Heart right ventricle (tissue), 16 donors: ENCODE measurements at places on chromosomes 2 and 18. TPM values are rescaled to one million over a fixed set of nuclear protein-coding genes. Genes with fewer than 3 reads are reported as not detected.

DNA sequence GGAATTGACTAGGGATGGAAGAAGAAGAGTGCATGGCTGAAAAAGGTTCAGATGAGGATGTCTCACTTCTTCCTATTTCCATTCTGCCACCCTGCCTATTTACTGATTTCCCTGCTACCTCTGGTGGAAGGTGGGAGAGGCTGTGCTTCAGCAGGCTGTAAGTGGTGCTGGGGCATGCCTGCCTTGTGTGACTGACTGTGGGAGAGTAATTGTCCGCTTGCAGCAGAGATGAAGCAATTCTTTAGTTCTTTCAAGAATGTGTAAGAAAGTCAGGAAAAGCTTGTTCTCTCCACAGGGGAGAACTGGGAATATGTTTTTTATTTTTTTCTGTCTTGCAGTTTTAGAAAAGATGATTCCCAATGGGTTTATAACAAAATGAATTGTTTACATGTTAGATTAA lies 72.5 kb upstream of the NYAP2 start:
- no peak for DNase-seq

The NT5C1B gene
- total RNA-seq, result not detected

The GNAL gene
- total RNA-seq, result 1.4 TPM

The SERPINB13 gene
- total RNA-seq, result not detected

The CD207 gene
- total RNA-seq, result not detected

The FBXO11 gene
- 33.3 TPM for total RNA-seq

The DPP4 gene
- 2.5 TPM for total RNA-seq

DNA sequence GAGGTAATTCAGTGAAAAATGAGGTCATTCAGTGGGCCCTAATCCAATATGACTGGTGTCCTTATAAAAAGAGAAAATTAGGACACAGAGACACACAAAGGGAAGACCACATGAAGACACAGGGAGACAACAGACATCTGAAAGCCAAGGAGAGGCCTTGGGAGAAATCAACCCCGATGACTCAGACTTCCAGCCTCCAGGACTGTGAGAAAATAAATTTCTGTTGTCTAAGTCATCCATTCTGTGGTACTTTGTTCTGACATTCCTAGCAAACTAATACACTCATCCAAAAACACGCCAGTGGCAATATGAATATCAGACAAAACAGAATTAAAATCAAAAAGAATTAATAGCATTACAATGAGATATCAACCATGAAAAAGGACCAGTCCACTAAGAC lies 303.7 kb downstream of the SS18 start:
- no peak for DNase-seq

The TCF23 gene
- 0.07 TPM for total RNA-seq

The NR4A2 gene
- total RNA-seq, result 7.0 TPM

DNA sequence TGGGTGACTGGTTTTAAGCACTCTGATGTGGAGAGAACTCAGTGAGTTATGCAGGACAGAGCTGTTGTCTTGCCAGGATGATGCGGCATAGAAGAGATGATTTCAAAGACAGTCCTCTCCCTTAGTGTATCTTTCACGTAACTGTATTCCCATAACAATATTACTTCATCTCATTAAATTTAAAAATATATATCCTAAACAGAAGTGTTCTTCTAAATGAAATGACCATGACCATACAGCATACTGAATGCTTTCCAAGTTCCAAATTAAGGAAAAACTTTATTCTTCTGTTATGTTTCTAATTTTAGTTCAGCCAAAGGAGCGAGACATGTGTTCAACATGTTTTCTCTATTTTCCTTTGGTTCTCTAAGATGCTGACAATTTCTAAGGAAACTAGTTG lies 600.1 kb upstream of the FSHR start:
- no peak for DNase-seq

DNA sequence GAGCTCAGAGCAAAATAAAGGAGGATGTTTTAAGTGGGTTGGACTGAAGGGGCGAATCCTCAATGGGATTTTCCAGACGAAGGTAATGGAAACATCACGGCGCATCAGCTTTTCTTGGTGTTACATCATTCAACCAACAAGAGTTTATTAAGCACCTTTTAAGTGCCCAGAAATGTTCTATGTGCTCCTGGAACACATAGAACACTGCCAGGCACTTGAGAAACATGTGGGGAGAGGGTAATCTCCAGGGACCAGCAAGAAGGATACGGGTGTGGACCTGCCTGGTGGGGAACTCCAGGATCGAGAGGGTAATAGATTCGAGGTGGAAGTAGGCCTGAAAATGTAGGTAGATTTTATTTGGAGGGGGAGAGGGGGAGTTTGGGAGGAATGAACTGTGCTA lies 168.6 kb downstream of the PRKCE start:
- no peak for DNase-seq

DNA sequence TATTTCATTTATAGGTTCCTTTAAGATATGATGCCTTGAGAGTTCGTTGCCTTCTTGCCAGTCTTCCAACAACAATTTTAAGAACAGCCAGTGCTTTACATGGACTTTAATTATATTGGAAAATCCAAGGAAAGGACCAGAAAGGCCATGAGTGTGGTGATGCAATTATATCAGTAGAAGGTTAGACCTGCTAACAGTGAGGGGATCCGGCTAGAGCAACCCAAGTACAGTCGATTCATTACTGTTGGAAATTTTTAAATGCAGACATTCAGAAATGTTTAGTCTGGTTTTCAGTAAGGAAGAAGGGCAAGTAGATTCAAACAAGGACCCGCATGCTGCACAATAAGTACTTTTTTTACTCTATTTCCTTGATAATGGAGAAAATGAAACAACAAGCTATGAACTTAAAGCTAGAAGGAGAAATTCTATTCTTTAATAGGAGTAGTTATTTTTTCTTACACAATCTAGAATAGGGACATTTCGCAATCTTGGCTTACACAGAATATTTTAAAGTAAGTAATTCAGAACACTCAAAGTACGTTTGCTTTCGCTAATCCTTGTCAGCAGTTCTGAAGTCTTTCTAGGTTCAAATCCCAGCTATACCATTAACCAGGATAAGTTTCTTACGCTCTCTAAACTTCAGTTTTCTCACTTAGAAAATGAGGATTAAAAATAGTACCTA lies 405.5 kb downstream of the MEIS1 start:
- DNase-seq, result no peak

DNA sequence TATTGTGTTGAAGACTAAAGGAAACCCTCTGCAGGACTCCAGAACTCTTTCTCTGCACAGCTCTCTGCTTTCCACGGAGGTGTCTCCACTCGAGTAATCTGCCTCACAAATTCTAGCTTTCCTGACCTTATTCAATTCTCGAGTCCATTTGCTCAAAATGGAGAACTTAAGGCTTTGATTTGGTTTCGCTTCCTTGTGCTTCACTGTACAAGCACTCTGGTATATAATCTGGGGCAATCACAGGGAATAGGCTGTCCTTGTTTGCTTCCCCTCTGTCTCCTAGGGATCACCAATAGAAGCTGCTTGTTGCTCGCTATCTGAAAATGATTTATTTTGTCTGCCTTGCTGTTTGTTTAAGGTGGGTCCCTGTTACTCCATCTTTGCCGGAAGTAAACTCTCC lies 129.1 kb upstream of the DOCK10 start:
- DNase-seq, result no peak

The COL5A2 gene
- total RNA-seq, result 4.8 TPM

The CHRNA1 gene
- 1.2 TPM for total RNA-seq

The REEP1 gene
- total RNA-seq, result 19.6 TPM

The ANO7 gene
- total RNA-seq, result 2.6 TPM

The SCN9A gene
- total RNA-seq, result 1.8 TPM

GRCh38 chr2:64420677-64421076 lies 33.3 kb upstream of the LGALSL start:
- no peak for DNase-seq

The CTAGE1 gene
- not detected for total RNA-seq

DNA sequence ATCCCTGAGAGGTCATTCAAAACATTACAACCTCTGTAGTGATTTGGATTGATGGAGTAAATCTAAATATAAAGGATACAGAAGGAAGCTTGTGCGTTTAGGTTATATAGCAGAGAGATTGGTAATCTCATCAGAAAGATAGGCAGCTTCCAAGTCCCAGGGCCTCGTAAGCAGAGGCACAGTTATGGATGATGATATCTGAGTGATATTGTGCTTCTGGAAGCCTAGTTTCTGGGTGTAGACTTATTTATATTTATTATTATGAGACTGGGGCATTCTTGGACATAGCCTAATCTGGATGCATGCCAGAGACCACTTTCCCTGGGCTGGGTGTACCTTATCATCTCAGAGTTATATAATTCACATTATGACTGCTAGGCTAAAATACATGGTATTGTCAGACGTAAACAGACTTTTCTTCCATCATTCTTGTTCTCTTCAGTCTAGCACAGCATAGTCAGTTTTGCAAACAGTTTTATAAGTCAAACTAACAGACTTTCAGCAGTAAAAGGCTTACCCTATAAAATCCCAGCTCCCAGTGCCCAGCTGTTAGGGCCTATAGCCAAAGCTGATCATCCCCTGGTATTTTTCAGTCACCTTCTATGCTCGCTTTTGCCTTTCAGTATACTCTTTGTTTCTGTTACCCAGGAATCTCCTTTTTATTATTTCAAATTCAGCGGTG lies 47.9 kb downstream of the RAB3GAP1 start:
- DNase-seq, result no peak

The ARHGEF33 gene
- 0.99 TPM for total RNA-seq
